ENCODE measurements at places on chromosomes 7 and 10.

GRCh38 chr10:124345521-124345920 lies 73.2 kb downstream of the OAT start:
- DNase-seq, result no peak

DNA sequence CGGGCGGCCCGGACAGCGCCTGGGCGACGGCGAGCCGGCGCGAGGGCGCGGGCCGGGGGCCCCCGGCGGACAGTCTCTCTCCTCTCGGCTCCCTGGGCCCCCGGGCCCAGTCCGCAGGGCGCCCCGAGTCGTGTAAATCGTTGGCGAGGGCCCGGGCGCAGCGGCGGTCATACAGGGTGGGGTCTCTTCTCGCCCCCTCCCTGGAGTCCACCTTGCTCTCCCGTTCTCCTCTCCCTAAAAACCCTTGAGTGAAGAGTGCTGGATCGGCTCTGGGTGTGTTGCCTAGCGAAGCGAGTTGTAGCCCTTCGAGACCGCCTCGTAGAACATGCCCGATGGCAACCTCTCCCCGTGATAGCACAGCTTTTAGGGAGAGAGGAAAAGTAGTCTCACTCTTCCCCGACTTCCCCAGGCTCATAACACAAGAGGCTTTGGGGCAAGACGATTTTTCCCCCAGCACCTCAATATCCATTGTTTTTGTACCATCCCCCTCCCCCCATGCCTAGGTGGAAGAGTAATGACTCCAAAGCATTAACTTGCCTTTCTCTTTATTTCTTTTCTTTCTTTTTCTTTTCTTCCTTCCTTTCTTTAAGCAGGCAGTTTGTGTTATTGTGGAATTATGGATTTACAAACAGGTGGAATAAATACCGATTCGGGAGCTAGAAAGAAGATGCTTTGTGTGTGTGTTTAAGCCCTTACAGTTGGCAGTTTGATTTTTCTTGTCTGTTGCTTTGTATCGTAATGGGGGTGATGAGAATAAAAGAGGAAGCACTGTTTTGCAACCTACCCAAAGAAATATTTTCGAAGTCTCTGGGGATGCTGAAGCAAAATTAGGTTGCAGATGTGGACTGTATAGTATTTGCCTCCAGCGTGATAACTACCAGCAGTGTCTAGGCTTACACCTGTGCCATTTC lies 822 bp downstream of the SHOC2 start:
- peak; percentile 4 for DNase-seq

DNA sequence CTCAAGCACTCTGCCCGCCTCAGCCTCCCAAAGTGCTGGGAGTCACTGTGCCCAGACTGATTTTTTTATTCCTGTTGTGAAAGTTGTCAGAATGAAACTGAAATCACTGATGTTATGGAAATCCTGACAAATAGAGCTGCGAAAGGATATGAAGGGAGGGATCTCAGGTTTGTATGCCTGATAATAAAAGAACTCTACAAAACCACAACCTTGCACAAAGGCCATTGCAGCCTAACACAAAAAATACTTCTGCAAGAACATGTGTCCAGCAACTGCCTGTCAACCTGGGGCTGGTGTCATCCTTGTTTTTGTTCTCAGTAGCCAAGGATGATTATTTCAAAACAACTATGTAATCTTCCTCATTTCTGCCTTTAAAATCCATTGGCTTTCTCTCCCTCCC lies 126.1 kb downstream of the NEBL start:
- DNase-seq, result no peak

DNA sequence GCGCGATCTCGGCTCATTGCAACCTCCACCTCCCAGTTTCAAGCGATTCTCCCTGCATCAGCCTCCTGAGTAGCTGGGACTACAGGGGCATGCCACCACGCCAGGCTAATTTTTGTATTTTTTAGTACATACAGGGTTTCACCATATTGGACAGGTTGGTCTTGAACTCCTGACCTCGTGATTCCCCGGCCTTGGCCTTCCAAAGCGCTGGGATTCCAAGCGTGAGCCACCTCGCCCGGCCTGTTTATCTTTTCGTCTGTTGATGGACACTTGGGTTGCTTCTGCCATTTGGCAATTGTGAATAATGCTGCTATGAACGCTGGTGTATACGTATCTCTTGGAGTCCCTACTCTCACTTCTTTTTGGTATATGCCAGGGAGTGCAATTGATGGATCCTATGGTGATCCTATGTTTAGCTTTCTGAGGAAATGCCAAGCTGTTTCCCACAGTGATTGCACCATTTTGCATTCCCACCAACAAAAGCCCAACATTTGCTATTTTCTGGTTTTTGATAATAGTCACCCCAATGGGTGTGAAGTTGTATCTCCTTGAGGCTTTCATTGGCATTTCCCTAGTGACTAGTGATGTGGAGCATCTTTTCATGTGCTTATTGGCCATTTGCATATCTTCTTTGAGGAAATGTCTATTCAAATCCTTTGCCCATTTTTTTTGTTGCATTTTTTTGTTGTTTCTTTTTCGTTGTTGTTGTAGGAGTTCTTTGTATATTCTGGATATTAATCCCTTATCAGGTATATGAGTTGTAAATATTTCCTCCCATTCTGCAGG lies 3.5 kb downstream of the ANTXRL start:
- no peak for DNase-seq

GRCh38 chr7:28804990-28805389 lies 153.1 kb downstream of the TRIL start:
- DNase-seq, result no peak

DNA sequence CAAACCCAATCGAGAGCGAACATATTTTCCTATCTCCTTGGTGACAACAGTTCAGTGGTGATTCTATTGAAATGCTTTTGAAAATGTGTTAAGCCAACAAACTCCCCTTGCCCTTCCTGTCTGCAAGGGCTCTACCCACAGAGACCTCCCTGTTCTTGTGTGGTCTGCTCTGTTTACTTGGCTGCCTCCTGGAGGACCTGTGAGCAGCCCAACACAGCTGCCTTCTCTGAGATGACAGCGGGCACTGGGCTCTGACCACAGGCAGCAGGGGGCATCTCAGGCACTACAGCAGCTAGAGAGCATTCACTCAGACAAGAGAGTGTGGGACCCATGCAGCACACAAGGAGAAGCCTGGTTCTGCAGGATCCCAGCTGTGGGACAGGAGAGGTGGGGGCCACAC lies 416.4 kb downstream of the TCERG1L start:
- DNase-seq, result no peak

DNA sequence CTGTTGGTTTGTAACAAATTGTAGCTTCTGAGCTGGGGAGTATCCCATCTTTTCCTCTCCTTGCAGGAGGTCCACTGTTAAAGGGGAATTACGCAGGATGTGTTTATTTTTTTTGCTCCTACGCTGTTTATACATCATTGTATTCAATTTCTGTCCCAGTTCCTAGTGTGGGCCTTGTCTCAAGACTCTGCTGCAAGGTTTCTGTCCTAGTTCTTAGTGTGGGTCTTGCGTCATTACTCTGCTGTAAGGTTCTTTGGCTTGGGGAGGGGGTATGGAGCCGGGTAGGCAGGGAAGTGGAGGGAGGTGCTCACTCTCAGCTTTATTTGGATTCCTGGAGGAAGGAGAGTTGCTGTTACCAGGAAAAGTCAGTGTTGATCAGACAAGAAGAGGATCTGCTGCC lies 64.0 kb upstream of the TRIM8 start:
- no peak for DNase-seq

DNA sequence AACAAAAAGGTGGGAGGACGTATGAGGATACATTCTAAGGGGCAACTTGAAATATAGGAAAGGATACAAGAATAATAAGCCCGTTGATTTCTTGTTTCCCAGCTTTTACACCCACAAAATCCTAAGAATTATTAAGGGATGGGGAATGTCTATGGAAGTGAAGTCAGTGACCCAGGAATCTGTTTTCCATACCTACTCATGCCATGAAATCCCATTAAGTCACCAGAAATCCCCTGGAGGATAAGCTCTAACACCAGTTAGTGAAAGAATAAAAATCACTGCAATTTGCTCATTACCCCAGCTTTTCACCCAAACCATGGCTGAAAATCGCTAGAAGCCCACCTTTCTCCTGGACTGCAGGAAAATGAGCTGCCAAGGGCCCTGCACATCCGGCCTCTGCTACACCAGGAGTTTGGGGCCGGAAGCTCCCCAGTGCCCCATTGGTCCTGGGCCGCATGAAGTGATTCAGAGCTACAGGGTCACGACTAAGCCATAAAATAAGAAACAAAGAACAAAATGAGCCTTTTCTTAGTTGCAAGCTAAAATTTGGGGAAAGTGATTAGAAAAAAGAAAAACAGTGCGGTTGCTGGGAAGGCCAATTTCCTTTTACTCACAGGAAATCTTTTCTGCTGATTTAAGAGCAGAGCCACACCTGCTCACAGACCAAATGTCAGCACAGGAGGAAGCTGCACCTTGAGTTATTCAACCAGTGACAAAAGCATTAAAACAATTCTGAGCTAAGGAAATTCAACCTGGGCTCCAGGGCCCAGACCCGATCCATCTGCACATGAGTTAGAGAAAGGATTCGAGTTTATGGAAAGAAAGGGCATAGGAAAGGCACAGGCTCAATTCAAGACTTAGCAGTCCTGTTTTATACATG lies 40.3 kb downstream of the HIPK2 start:
- no peak for DNase-seq

DNA sequence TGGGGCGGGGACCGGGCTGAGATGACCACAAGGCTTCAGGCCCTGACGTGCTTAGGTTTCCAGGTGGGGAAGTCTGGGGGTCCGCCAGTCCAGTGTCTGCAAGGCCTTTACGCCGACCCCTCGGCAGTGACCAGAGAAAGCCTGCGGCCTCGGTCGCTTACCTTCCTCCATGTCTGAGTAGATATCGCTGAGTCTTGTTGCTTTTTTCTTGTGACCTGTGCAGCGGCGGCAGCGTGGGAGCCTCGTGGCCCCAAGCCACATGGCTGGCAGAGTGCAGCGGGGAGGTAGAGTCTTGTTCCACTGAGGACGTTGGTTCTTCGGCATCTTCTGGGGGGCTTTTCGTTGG lies 329 bp downstream of the NOLC1 start:
- DNase-seq, result no peak

DNA sequence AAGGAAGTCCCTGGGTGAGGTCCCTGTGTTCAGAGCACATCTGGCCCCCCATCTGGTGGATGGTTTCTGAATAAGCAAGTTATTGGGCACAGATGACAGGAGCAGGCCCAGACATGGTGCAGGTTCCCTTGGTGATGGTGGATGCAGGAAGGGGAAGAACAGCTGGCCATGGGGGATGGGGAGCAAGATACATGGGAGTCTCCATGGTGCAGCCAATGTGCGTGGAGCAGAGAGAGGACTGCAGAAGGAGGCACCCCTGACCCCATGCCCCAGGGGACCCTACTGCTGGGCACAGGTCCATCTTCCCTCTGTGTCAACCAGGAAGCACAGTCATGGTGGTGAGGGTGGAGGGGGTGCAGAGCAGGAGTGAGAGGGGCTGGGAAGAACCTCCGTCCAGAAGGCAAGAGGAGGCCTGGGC lies 43.8 kb upstream of the RABGEF1 start:
- DNase-seq, result no peak

DNA sequence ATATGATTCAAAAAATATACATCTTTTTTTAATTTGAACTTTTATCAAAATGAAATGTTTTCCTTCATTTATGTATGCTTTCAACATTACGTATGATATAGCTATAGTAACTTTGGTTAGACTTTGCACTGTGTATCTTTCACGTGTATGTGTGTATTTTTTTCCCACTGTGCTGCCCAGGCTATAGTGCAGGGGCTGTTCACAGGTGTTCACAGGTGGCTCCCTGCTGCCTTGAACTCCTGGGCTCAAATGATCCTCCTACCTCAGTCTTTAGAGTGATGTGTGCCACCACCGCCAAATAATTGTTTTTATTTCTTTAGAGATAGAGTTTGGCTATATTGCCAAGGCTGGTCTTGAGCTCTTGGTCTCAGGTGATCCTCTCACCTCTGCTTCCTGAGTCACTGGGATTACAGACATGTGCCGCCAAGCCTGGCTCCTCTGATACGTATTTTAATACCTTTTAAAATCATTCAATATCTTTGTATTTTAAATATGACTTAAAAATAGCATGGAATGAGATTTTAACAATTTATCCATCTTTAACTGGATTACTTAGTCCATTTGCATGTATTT lies 29.0 kb downstream of the FANK1 start:
- DNase-seq, result no peak

DNA sequence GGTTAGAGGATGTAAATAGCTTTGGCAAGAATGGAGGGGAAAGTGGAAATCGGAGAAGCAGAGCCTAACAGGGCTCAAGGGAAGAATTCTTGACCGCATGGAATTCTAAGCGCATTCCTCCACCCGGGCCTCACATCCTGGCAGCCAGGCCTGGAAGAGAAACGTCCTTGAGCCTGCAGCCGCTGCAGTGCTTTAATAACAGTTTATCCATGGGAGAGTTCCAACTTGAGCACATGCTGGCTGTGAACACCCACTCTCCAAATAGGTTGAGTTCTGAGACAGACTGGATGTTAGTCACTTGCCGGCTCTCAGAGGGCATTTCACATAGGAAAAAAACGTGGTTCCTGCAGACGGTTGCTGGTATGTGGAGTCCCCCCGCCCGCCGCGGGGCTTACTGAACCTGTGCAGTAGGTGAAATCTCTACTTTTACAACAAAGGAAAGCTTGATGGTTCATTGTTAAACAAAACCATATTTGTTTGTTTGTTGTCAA lies 61.4 kb upstream of the STEAP1B start:
- no peak for DNase-seq

DNA sequence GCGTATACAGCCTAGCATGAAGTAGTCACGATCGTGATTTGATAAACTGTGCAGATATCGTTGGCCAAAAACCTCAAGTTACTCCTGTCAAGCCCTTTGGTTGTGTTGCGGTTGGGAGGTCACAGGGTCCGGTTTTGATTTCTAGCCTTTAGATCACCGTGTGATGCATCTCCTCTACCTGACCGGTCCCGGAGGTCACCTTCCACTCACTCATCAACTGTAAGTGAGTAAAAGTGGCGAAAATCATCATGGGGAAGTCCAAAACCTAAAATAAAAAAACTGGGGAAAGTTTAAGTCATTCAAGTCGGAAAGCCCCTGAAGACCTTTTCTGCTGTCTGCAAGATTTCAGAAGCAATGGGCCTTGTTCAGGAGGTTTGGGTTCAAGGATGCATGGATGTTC lies 62.8 kb downstream of the ADARB2 start:
- DNase-seq, result no peak
